IPS-NIHi11 (cell line): ENCODE measurements at places on chromosomes 5 and 9.
A peak's percentile ranks its signal among the peaks of the same experiment; 100 is the strongest.

- DNase-seq: no peak
These were observed 54.2 kb downstream of the SLC27A6 start for GRCh38 chr5:129019401-129019908.

DNA sequence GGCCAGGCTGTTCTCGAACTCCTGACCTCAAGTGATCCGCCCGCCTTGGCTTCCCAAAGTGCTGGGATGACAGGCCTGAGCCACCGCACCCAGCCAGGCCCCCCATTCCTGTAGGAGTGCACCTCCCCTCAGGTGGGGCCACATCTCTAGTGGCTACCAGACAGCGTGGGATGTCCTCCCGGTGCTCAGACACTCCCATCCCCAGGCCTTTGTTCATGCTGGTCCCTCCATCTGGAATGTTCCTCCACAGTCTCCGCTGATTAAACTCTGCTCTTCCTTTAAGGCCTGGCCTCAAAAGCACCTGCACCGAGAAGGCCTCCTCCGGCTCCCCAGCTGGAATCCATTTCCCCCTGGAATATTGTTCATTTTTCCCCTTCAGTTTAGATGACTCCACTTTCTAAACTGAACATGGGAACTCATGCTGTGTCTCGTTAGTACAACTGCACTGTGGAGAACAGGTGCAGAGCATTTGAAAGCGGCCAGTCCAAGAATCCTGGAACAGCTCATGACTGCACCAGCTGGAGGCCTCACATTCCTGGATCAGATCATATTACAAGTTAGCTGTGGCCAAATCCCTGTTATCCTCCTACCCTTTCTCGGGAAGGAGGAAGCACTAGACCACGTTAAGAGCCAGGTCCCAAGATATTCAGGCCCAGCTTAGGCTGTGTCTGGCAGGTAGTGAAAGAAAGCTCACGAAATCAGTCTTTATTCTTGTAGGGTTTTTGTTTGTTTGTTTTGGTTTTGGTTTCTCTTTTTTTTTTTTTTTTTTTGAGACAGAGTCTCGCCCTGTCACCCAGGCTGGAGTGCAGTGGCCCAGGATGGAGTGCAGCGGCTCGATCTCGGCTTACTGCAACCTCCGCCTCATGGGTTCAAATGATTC is 10.8 kb upstream of the PRRC2B start:
- DNase-seq: peak; percentile 79

- DNase-seq: no peak
These were observed 47.7 kb downstream of the ZNF608 start for GRCh38 chr5:124698770-124699169.

DNA sequence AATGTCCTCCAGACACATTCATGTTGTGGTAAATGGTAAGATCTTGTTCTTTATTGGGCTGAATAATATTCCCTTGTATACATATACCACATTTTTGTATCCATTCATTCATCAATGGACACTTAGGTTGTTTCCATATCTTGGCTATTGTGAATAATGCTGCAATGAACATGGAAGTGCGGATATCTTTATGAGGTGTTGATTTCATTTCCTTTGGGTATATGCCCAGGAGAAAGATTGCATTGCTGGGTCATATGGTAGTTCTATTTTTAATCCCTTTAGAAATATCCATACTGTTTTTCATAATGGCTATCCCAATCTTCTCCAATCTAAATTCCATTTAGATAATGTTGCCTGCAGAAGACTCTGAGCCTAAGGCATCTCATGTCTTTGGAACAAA is 78.0 kb upstream of the TNC start:
- DNase-seq: no peak
